ENCODE measurements at places on chromosomes 1 and 21.

DNA sequence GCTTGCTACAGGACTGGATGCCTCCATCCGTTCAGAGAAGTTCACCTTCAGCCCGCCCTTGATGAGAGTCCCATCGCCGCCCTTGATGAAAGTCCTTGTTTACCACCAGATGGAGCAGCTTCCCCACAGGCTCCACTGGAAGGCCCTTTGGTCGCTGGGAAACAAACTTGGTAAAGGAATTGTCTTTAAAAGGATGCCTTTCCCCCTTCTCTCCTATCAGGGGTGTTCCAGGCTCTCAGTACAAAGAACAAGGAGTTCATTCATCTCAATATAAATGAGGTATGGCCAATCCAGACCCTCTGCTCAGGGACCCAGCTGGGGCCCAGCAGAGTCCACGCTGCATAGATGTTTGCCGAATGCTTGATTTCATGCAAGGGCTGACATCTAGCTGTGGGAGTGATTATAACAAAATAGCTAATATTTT is 50.8 kb downstream of the CAPN9 start:
- DNase-seq, result peak; percentile 69

DNA sequence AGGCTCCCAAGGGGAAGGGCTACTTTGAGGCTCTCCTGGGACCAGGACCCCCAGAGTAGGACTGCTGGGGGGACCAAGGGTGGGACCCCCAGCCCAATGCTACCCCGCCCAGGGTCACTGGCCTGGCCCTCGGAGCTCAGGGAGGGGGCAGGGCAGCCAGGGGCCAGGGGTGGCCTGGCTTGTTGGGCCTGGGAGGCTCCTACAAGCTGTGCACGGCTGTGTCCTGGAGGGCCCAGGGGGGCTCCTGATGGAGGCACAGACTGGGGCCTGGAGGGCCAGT is 2.2 kb downstream of the HES4 start:
- DNase-seq, result no peak

- no peak for DNase-seq
Measured at GRCh38 chr1:65213271-65214023, 65.4 kb downstream of the AK4 start.

GRCh38 chr1:38624336-38625039 is 235.1 kb downstream of the RRAGC start:
- peak; percentile 88 for DNase-seq

DNA sequence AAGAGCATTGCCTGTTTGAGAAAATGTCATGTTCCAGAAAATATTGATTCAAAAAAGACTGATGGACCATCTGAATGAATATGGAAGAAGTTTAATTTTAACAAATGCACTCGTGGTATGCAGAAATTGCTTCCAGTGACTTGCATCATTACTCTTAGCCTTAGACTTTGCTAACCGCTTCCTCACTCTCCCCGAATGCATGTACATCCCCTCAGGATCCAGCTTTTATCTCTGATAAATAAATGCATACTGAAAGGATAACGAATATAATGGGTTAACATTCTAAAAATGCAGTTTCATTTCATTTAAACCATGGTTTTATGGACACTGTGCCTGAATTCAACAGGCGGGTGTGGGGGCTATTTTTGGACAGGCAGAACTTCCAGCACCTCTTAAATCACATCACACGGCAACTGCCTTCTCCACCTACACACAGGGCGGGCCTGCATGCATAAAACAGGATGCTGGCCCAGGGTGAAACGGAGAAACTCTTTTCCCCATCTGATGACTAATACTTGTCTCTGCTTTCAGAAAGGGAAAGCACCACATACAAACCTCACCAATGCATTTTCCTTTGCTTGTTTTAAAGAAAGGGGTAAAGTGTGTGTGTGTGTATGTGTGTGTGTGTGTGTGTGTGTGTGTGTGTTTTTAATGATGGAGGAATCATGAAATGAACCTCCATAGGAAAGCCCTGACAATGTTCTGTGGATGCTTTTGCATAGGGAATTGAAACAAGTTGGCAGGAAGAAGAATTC is 48.7 kb downstream of the SPAG17 start:
- DNase-seq, result no peak

GRCh38 chr1:60589916-60590315 is 492.4 kb upstream of the NFIA start:
- DNase-seq, result no peak

GRCh38 chr21:38989745-38990423 is 184.2 kb downstream of the ETS2 start:
- DNase-seq, result peak; percentile 87

GRCh38 chr1:52264530-52265115 is 101.4 kb downstream of the CC2D1B start:
- no peak for DNase-seq

GRCh38 chr1:233394860-233395717 is 67.6 kb downstream of the MAP3K21 start:
- DNase-seq, result peak; percentile 71

GRCh38 chr1:44425341-44426082 is 20.5 kb downstream of the RNF220 start:
- no peak for DNase-seq

- DNase-seq, result no peak
Measured at GRCh38 chr1:51671527-51672325, 54.8 kb downstream of the OSBPL9 start.

DNA sequence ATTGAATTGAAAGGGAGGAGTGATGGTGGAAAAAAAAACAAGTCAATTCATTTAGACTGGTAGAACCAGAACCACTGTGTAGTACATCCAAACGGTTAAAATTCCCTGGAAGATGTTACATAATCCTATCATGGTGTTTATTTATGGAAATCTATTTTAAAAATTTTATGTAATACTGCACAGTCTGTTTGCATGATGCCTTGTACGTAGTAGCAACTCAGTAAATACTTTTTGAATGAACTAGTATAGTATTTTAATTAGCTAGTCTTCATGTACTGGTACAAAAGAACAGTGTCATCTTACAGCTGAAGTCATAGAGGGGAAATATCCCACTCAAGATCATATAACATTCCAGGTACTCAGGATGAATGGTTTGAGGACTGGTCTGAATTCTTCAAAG is 27.0 kb upstream of the IER5 start:
- DNase-seq, result no peak

Data from NCI-H2107 (cell line).